ENCODE measurements at places on chromosomes 13 and 19.

DNA sequence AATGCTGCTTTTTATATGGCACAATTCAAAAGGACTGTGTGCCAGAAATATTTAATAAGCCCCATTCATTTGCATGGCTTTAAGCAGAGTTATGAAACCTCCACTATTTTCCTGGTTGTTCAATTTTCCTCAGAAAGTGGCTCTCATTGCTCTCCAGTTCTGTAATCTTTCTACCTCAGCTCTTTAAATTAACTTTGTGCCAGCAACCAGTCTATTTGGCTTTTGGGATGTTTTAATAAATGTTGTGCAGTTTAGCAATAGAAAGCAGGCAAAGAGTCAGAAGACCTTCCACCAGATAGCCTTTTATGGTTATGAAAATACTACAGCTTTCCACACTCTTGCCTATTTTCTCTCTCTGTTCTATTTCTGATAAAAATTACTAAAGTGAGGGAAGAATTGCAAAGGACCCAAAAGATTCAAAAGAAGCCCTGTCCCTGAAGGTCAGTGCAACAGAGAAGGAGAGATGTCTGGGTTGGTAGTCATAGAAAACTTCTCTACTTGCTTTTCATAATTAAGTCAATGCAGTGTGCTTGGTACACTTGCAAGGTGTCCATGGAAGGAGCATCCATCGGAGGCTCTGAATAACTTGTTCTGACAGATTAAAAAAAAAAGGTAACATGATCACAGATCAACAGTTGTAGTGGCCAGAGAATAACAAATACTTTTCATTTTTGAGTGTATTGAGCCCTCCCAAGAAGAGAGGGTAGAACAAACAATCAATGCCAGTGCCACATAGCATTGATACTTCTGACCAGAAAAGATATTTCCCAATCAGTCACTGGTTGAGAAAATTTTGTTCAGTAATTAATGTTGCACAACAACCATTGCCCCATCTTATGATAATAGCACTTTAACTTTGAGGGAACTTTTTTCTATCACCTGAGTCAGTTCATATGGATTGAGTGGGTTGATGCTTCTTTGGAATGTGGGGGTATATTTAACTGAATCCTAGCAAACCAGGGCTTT is 48.4 kb upstream of the SPRY2 start:
- no peak for DNase-seq

DNA sequence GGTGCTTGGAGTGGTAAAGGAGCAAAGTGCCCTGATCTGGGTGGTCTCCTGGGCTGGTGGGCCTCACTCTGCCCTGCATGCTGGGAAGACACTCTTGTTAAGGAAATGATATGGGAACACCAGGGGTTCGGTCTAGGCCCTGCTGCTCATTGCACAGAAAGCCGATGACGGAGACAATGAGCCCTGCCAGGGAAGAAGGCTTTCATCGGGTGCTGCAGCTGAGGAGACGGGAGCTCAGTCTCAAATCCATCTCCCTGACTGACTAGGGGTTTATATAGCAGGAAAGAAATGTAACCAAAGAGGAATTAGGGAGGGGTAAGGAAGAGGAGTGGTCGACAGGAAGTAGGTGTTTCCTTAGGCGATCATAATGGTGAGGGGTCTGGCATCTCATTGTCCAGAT is 253.4 kb downstream of the TEX29 start:
- DNase-seq = no peak

- no peak for DNase-seq
Observed at GRCh38 chr13:71448080-71448630, 418.8 kb downstream of the DACH1 start.

- DNase-seq = no peak
Observed at GRCh38 chr13:100403675-100404074, 184.9 kb downstream of the GGACT start.

DNA sequence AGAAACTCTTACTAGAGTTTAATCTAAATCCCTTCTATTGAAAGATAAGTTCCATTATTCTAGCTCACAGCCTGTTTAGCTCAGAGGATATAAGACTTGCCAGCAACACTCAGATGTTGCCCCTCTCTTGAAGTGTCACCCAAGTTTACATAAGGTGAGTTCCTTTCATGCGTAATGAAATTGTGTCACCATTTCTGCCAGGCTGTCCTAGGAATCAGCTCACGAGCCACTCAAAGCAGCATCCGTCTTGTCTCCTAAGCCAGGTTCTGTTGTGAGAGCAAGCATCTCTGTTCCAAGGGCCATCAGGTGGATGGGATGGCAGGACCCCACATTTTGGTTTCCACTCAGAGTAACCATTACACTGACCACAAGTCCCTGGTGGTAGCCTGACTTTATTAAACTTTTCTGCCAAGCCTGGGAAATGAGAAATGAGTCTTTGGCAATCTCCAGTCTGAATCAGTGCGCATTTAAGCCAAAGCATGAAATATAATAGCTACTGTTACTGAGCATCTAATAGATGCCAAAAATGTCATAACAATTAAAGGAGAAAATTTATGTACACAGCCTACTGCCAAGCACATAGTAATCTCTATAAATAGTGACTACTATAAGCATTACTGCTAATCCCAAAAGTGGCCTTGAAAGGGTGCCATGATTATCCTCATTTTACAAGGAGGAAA is 179.6 kb upstream of the MIR17HG start:
- DNase-seq = no peak

GRCh38 chr19:3818466-3818865 is 32.3 kb upstream of the MATK start:
- peak; percentile 20 for DNase-seq

DNA sequence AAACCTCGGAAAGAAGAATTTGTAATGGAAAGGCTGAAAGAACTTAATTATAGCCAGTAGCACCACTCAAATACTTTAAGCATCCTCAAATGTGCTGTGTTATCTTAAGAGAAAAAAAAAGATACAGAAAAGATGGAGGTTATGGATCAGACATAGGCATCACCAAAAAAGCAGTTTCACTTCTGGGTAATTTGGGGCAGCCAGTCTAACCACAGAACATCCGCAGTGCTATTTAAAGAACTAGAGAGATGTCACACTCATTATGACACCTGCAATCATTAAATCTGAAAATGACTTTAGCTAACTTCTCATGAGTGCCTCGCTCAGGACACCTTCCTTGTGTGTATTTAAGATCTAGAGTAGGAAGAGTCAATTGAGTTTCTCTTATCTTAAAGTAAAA is 211.8 kb downstream of the RBM26 start:
- no peak for DNase-seq

DNA sequence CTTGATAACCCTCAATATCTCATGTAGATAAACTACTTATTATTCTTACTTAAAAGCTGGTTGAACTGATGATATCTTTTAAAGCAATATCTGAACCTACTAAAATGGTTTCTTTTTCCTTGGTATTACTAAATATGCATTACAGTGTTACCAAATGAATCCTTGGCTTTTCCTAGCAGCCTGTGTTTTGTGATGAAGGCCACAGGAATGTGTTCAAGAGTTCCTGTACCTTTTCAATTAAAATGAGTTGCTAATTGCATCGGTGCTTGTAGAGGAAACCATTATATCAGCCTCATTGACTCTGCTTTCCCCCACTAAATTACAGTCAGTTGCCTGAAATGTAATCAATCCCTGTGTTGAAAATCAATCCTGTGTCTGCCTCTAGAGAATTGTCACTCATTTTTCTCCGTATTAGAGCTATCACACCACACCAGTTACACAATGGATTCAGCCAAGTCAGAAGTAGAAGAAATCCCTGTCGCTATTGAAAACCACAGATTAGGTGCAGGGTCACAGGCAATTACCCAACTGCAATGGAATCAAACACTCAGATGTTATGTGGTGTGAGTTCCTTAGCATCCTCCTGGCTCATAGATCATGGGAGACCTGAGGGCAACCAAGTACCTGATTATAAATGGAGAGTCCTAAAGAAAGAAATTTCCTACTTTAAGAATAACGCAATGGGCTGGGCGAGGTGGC is 13.3 kb downstream of the FAM216B start:
- no peak for DNase-seq

- no peak for DNase-seq
Observed at GRCh38 chr13:78129823-78130222, 211.2 kb upstream of the EDNRB start.

GRCh38 chr19:34962687-34963572 is 1.1 kb downstream of the ZNF792 start:
- DNase-seq = no peak

- no peak for DNase-seq
Observed at GRCh38 chr13:61162636-61163035, 253.0 kb downstream of the PCDH20 start.

- no peak for DNase-seq
Observed at GRCh38 chr13:112729408-112729807, 39.6 kb downstream of the ATP11A start.

DNA sequence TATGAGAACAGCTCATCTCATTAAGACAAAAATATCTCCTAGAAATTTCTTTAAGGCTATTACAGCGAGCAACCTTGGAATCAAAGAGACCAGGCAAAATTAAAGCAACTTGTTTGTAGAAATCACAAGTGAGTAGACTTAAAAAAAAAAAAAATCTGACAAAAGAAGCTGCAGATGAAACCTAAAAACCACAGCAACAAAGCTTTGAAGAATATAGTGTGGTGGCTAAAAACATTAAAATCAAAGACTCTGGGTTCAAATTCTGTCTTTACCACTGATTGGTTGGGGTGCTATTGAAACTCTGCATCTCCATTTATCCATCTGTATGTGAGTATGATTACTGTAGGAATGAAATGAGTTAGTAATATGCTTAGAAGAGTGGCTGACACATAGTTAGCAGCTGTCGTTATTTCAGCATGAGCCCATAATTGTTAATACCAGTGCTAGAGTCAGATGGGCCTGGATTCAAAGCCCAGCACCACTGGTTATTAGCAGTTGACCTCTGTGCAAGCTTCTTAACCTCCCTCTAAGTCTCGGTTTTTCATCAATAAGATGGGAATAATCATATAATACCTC is 157.6 kb downstream of the FOXO1 start:
- no peak for DNase-seq

DNA sequence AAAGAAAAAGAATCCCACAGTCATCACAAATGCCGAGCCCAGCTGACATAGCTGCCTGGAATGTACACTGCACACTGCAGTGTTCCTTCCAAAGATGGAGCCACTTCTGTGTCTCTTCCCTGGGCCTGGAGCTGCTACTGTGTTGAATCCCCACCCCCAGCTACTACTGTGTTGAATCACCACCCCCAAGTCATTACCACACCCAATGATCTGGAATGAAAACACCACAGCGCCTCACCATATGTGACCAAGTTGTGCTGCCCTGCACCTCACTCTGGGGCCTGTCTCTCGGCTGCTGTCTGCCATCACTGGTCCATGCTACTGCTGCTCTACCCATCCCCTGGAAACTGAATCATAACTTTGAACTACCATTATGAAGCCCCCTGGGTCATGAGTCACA is 861.2 kb downstream of the UQCRFS1 start:
- DNase-seq = no peak

GRCh38 chr19:35521124-35521743 is 6.9 kb downstream of the SBSN start:
- DNase-seq = no peak

DNA sequence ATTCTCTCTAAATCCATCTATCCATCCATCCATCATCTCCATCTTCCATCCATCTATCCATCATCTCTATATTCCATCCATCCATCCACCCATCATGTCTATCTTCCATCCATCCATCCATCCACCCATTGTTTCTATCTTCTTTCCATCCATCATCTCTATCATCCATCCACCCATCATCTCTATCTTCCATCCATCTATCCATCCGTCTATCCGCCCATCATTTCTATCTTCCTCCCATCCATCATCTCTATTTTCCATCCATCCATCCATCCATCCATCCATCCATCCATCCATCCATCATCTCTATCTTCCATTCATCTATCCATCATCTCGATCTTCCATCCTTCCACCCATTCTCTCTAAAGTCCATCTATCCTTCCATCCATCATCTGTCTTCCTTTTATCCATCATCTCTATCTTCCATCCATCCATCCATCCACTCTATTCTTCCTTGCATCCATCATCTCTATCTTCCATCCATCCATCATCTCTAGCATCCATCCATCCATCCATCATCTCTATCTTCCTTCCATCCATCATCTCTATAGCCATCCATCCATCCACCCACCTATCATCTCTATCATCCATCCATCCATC is 34.7 kb downstream of the NWD1 start:
- no peak for DNase-seq

GRCh38 chr19:16037424-16038195 is 38.7 kb upstream of the TPM4 start:
- no peak for DNase-seq

GRCh38 chr19:34678085-34678412 is 571 bp downstream of the ZNF302 start:
- DNase-seq = no peak

- DNase-seq = peak; percentile 20
Observed at GRCh38 chr13:73338389-73338788, 279.6 kb downstream of the KLF5 start.

DNA sequence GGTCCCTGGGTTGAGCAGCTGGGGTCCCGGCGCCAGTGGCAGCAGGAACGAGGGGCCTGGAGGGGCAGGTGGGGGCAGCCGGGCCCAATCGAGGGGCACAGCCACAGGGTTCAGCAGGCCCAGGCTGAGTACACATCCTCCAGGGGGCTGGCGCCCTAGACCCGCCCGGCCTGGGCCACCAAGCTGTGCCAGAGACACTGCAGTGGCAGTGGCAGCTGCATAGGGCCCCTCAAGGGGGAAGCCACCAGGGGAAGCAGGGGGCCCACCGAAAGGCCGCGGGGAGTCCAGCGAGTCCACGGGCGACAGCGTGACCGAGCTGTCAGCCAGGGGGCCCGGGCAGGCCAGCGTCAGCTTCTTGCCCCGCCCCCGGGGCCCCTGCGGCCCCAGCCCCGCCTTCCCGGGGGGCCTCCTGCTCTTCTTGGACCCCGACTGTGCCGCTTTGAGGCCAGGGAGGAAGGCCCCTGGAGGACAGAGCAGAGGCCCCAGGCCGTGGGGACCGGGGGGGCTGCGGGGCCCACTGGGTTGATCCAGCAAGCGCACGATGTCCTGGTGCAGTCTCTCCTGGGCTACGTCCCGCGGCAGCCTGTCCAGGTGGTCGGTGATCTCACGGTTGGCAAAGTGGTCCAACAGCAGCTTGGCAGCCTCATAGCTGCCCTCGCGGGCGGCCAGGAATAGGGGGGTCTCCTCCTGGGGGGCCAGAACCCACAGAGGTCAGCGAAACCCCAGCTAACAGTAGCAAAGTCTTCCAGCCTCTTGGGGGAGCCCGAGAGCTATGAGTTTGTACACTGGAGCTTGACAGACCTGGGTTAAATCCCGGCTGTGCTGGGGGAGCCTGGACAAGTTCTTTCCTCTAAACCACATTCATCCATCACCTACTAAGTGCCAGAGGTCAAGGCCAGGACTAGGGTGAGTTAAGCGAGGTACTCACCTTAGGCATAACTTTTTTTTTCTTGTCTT is 39.5 kb downstream of the NOTCH3 start:
- peak; percentile 60 for DNase-seq

- no peak for DNase-seq
Observed at GRCh38 chr13:20848203-20848602, 54.3 kb downstream of the XPO4 start.
